ENCODE measurements at places on chromosomes 1 and 21.

GRCh38 chr1:6121021-6121421, 59.1 kb downstream of the CHD5 start:
- no peak for DNase-seq

DNA sequence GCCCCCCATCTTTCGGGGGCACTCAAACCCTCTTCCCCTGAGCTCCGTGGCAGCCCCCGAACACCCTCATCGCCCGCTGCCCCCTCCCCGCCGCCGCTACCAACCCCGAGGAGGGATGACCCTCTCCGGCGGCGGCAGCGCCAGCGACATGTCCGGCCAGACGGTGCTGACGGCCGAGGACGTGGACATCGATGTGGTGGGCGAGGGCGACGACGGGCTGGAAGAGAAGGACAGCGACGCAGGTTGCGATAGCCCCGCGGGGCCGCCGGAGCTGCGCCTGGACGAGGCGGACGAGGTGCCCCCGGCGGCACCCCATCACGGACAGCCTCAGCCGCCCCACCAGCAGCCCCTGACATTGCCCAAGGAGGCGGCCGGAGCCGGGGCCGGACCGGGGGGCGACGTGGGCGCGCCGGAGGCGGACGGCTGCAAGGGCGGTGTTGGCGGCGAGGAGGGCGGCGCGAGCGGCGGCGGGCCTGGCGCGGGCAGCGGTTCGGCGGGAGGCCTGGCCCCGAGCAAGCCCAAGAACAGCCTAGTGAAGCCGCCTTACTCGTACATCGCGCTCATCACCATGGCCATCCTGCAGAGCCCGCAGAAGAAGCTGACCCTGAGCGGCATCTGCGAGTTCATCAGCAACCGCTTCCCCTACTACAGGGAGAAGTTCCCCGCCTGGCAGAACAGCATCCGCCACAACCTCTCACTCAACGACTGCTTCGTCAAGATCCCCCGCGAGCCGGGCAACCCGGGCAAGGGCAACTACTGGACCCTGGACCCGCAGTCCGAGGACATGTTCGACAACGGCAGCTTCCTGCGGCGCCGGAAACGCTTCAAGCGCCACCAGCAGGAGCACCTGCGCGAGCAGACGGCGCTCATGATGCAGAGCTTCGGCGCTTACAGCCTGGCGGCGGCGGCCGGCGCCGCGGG, 837 bp downstream of the FOXD3 start:
- DNase-seq = peak; percentile 48

- no peak for DNase-seq
These were observed 36.9 kb upstream of the CD2 start for GRCh38 chr1:116717318-116717717.

GRCh38 chr1:156368889-156369684, at the start of gene RHBG:
TSS of gene RHBG (plus strand) at chr1:156369211. CDS start at chr1:156369250, 39 bp downstream.
- peak; percentile 9 for DNase-seq

- no peak for DNase-seq
These were observed 96.0 kb downstream of the IGSF21 start for GRCh38 chr1:18203645-18204044.

DNA sequence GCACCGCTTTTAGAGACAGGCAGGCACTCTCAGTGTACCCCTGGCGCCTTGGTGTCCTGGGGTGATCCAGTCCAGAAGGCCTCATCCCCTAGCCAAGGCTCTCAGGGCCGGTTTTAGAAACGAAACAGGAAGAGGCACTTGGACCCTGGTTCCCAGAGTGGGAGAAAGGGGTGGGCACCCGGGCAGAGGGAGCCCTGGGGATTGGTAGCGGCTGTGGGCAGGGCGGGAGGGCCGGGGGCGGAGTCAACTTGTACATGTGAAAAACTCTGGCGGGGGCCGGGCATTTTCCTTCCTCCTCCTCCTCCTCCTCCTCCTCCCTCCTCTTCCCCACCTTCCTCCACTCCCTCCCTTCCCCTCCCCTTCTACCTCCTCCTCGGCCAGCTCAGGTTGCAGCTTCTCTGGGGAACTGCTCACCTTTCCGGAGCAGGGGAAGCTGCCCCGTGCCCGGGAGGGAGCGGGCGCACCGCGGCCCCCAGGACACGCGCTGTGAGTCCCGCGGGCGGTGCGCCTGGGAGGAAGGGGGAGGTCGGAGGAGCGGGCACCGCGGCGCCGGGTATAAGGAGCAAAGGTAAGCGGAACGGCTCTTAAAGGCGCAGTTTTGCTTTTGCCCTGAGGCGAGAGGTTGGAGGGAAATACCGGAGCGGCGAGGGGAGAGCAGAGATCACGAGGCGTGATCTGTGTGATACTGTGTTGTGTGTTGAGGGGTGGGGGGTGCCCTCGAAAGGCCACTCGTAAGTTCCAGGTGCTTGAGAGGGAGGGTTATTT, at the start of gene CDK18:
CDK18 (plus strand) TSS at position 359 of the 765 bp plus-strand sequence. CDS start 18,499 bp downstream, outside the sequence.
- DNase-seq = peak; percentile 45
